ENCODE measurements at places on chromosomes 6 and 20.

DNA sequence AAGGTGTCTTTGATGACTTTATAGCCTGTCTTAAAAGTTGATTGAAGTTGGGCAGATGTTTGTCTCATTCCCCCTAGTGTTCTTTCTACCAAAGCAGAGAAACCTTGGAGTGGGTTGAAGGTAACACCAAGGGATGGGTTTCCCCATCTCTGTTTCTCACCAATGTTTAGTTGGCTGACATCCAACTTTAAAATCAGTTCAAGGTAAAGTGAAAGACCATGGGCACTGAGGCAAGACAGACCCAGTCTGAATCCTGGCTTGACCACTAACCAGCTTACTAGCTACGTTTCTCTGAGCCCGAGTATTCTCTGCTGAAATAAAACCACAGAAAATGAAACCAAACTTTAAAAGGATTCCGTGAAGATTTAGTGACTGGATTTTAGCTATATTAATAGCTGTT, 258.9 kb downstream of the KIF16B start:
- no peak for DNase-seq

DNA sequence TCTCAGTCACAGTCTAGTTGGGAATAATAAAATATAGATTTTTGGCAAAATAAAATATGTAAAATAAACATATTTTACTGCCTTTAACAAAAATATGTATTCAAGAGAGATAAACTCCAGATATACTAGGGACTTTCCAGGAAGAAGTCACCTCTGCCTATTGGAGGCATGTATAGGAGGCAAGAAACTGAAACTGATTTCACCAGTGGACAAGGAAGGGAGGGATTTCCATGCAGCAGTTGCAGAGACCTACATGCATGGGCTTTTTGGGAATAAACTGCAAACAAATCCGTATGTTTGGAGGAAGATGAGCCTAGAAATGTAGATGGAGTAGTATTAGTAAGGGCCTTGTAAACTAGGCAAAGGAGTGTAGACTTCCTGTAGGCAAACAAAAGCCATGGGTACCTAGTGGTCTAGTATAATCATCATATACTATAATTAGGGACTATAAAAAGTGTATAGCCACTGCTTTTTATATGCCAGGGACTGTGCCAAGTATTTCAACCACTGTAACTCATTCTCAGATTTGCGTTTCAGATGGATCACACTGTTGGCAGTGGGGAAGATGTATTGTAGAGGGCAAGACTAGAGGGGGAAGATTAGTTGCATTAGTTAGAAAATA, 38.9 kb downstream of the CD109 start:
- DNase-seq = no peak

- no peak for DNase-seq
These were observed 937 bp downstream of the TAF8 start for GRCh38 chr6:42051268-42051653.

DNA sequence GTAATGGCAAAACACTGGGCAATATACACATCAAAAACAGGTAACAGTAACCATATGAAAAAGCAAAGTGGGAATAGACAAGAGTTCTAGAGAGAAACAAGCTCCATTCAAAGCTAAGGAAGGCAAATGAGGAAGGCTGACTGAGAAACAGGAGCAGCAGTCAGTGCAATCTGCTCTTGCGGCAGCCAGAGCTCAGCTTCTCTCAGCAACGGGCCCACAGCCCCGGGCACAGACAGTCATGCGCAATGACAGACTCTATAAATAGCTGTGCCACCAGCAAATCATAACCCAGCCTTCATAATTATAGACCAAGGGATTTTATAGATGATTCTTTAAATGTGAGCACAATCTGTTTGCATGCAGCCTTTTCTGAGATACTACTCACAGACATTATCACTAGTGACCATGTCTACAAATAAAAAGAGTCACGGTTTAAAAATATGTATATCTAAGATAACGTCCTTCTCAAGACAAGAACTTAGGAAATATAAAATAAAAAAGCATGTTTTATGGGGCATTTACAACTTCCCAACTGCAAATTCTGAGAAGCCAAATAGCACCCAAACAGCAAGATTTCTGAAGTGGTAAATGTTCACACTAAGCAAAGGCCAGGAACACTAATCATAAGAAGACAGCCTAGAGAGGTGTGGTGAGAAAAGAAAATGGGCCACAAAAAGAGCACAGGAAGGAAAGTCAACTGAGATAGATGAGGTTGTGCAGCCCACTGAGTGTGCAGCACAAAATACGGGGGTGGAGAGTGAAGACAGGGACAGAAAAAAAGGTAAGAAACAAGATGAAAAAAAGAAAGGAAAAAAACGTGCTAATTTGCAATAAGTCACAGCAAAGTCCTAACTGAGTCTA, 39.9 kb upstream of the BEND6 start:
- no peak for DNase-seq

DNA sequence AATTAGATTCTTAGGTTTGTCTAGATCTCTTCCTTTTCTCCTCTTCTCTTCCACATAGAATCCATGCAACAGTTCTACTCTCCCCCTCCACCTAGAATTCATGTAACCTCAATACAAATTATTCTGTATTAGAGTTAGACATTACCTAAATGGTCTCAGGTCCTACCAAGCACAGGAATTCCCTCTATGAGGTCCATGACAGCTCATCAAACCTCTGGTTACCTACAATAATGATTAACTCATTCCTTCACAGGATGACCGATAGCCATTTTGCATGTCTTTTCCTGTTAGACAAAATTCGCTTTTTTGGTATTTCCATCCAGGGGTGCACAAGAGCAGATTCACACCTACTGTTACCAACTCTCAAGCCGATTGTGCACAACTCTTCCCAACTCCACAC, 27.4 kb upstream of the BMP2 start:
- DNase-seq = no peak

- DNase-seq = no peak
These were observed 65.5 kb upstream of the BTN3A2 start for GRCh38 chr6:26299286-26300042.

DNA sequence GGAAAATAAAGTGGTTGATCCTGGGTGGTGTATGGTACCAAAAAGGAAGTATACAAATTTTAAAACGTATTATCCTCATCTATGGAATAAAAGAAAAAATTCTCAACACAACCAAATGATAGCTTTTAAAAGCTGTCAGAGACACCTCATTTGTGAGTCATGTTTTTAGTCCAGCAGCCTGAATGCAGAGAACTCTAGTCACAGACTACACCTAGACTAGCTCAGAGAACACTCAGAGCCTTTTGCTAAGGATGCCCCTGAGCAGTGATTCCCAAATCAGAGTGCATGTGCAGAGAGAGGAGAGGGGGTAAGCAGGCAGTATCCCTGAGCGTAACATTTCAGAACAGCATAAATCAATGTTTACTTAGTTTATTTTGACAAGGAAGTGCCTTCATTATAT, 809.3 kb downstream of the HACE1 start:
- no peak for DNase-seq

DNA sequence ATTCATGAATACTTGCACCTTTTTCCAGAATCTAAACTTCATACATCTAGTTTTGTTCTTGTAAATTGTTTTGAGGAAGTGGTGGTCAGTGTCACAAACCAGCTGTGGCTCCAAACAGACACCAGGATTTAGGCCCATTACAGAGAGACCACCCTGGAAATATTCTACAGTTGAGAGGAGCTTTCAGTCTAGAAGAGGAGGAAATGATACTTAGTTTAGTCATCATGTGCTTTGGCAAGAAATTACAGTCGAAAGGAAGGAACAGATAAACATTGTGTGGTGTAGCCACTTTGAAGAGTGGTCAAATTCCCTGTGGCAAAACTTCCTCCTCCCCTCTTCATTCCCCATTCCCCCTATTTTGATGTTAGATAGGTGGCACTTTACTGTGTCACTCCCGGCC, 15.7 kb downstream of the DCBLD1 start:
- DNase-seq = no peak

- no peak for DNase-seq
These were observed 39.4 kb downstream of the REPS1 start for GRCh38 chr6:138948546-138949179.

GRCh38 chr6:37507690-37508421, 8.2 kb upstream of the CCDC167 start:
- DNase-seq = no peak

DNA sequence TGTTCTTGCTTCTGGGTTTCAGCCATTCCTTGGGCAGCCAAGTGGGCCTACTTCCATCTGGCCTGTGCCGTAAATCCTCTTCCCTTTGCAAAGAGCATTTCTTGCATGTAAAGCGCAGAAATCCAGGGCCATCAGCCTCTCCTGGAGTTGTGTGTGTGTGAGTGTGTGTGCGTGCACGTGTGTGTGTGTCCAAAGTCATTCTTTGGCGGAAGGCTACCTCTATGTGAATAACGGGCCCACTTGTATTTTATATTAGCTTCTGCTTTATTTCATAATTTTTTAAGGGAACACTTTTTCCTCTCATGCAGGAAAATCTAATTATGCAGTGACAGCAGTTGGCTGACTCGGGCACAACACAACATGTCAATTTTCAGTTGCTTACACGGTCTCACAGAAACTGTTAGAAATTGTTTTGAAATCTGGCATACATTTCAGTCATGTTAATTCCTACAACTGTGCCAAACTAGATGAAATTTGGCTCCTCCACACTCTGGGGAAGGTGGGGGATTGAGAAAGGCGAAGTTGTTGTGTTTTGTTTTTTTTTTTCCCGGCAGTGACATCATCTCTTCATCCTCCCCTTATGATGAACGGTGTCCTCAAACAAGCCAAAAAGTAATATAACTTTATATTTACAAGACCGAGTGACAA, 223.7 kb upstream of the TSHZ2 start:
- no peak for DNase-seq

GRCh38 chr20:4962241-4962855, 39.0 kb downstream of the SLC23A2 start:
- DNase-seq = peak; percentile 10

DNA sequence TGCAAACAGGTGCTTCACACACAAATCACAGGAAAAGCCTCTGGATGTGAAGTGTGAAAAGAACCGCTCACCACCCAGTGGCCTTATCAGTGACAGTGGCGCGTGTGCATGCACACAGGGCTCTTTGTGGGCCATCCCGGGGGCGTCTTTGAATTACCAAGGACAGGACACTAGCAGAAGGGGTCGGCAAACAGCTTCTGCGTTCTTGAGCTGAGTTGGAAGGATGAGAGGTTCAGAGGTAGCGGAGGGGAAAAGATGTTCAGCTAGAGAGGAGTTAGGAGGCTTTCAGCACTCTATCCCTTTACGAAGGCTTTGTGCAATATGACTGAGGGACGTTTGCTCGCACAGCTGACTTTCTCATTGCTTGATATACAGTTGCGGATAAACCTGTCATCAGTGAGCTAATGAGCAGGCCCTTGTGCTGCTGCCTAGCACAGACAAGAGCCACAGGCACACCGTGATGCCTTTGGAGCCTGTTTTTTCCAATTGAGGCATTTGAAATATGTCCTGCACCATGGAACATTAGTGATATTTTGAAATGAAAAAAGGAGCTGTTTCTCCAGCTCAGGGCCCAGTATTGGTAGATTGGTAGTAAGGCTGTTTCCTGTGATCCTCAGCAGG, 83.1 kb downstream of the IYD start:
- DNase-seq = no peak

- no peak for DNase-seq
These were observed 61.6 kb upstream of the TNFRSF21 start for GRCh38 chr6:47371139-47371869.

DNA sequence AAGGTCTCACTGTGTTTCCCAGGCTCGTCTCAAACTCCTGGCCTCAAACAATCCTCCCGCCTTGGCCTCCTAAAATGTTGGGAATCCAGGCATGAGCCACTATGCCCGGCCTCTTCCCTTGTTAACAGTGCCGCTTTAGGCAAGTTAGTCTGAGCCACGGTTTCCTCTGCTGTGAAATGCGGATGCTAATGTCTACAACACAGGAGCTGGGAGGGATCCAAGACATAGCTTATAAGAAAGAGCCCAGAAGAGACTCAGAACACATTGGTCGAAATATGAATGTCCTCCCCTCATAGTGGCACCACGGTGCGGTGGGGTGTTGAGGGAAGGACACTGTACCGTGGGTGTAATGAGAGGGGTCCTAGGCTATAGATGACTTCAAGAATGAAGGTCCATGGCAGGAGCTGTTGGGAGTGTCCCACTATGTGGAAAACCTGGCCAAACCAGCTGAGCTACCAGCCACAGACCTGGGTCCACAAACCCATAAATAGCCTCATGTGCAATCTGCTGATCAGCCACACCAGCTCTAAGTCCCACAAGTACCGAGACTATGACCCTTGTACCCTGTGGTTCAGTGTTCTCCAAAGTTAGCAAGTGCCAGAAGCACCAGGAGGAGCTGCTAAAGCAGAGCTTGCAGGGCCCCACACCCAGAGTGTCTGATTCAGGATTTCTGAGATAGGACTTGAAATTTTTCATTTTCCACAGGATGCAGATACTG, 57.8 kb upstream of the ZFAND3 start:
- no peak for DNase-seq

DNA sequence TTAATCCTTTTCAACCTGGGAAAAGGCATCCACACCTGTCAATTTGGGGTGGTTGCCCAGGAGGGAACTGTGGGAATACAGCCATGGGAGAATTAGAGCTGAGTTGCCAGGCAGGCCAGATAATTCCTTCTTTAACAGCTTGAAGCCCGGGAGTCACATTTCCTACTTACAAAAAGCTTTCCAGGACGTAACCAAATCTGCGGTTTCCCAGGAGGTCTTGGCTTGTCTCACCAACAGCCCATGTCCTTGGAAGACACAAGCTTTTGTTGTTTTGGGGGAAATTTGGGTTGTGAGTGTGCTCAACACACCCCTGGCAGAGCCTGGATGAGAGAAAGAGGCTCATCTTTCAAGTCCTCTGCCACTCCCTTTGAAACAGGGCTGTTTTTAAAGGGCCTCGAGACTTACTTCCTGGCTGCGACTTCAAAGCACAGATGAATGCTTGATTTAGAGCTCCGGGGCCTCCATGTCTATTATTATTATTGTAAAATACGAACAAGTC, 465.9 kb upstream of the BTBD3 start:
- no peak for DNase-seq

DNA sequence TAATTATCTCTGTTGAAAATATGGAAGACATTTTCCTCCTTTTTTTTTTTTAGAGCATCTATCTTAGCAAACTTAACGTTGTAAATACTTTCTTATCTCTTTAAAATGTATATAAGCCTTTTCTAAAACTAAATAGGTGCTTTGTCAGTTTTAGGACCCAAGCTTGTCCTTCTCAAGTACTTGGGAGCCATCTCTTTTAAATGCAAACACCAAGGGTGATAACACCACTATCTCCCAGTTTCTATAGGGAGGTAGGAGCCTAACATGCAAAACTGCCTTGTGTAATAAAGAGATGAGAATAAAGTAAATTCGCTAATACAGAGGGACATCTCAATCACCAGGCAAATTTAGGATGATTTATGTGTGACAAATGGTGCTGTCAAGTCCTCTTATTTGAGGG, 157.0 kb upstream of the FAM83B start:
- DNase-seq = no peak

Measured in activated CD4-positive, CD25-positive, alpha-beta regulatory T cell (primary cell).